ENCODE measurements at places on chromosomes 5 and 9.

GRCh38 chr9:120569556-120569955 lies 10.4 kb downstream of the CDK5RAP2 start:
- DNase-seq = no peak

DNA sequence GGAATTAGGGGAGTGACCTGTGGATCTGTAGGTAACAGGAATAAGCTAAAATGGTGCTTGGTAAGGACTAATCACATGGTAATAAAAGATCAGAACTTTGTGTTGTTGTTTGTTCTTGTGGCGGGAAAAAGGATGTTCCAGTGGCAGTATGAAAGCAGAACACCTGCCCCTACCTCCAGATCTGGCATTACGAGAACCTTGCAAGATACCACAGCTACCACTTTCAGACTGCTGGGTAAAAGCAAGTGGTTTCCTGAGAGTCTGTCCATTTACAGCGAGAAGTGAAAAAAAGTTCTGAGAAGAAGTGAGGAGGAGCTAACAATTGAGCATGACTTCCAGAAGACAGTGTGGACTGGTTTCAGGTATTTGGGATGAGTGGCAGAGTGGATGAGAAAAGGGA lies 252.5 kb downstream of the TLE4 start:
- no peak for DNase-seq

DNA sequence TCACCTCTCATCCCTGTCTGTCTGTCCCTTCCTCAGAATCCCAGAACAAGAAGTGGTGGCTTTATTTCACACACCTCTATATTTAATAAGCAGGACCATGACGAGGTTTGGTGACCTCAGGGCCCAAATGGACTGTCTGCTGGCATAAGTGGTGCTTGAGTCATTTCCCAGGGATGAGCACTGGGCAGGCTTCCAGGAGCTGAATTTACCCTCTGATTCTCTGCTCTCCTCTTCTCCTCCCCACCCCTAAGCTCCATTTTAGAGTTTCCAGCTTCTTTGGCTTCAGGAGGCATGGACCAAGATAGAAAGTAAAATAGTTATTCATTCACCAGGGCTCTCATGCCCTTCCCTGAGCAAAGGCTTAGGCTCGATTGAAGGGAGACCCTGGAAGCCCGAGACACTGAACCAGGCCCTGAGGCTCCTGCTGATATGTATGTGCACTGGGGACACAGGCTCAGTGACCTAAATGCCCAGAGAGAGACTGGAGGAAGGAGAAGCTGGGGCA lies 69.1 kb downstream of the PPARGC1B start:
- no peak for DNase-seq

DNA sequence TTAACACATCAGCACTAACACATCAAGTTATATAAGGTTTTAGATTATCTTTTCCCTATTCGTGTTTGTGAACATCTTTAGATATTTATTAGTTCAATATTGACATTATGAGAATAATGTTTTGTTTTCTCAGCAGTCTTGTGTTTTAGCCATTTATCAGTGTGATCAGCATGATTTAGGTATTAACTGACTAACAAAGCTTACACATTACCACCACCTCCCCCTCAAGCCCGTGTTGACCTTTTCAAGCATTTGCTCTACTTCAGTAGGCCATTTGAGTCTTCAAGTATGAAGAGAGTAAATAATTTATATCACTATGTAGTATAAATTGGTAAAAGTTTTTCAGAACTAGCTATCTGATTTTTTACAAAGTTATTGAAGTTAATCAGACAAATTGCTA lies 6.9 kb downstream of the PBX3 start:
- no peak for DNase-seq

DNA sequence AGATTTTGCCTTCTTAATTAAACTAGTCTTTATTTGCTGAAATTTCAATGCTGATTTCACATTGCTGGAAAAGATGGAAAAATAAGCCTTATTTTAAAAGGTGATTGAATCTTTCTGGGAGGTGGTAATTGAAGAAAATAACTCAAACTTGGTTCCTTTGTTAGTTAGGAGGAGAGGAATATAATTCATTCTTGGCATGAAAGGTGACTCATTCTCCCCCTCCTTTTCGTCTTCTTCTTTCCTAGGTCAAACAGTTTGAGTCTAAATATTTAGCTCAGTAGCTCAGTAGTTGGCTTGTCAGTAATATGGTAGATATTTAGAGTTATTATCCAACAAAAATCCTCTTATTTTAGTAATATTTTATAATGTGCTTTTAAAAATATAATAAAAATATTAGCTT lies 353.9 kb upstream of the MEF2C start:
- no peak for DNase-seq

- no peak for DNase-seq
Observed at GRCh38 chr5:80127116-80127552, 92.0 kb downstream of the THBS4 start.

DNA sequence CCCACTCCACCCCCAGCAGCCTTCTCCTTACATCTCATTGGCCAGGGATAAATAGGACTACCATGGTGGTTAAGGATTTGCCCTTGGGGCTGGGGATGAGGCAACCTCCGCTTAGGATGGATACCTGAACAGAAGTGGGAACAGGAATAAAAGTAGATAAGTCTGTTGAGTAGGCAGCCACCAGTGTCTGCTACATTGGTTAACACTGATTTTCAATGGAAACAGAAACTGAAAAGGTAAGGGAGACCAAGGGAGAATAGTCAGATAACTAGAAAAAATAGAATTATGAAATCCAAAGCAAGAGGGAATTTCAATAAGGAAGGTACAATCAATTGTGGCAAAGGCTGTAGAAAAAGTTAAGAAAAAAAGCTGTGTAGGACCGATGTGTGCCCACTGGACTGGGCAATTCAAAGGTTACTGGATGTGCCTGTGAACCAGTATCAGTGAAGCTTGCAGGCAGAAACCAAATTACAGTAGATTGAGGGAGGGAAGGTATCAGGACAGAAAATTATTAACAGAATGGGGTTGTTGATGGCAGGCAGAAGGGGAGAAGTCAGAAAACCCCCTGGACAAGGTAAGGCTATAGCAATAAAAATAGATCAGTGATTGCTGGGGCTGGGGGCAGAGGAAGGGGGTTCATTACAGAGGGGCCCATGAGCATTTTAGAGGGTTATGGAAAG lies 48.7 kb downstream of the DNAJC21 start:
- no peak for DNase-seq

DNA sequence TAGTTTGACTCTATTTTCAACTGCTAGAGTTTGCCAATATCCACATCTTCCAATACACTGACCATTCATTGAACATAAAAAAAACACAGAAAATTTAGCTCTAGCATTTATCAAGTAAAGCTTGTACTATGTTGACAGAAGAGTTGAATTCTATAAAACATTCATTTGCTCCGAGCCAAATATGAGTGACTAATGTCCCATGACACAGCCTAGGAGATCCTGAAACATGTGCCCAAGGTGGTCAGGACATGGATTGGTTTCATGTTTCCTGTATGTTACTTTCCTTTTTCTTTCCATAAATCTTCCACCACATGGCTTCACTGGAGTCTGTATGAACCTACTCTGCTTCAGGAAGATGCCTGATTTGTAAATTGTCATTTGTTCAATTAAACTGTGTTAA lies 122.4 kb upstream of the PRDM9 start:
- DNase-seq = no peak

GRCh38 chr9:70580606-70581195 lies 166.2 kb upstream of the KLF9 start:
- peak; percentile 26 for DNase-seq

GRCh38 chr9:133113949-133114885 lies 6.8 kb downstream of the RALGDS start:
- DNase-seq = peak; percentile 19

GRCh38 chr5:56588636-56589480 lies 226.5 kb upstream of the MAP3K1 start:
- peak; percentile 4 for DNase-seq

DNA sequence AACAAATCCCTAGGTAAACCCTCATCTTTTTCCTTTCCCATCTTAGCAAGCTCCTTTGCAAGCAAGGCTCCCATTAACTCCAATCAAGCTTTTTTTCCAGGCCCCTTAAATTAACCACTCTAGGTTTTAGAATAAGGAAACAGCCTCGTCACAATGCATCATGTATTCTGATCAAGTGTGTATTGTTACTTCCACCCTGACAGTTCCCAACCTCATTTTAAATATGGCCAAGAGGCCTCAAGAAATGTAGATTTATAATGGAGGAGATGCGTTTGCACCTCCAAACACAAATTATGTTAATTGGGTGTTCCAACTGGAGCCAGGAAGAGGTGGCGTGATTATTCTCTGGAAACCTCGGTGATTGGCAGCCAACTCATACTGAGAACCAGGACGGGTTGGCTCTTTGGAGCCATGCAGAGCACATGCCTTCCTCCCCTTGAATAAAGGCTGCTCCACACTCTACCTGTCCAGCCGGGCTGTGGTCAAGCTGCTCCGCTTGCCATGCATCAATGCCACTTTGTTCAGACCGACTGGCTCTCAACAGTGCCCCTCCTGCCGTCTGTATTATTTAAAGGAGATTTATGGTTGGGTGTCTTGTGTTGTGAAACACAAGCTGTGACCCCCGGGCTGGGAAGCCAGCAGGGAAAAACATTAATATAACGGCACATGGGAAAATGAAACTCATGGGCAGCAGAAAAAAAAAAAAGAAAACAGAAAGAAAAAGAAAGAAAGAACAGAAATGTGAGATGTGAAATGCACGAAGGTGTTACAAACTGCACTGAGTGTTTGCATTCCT lies 191.1 kb downstream of the EBF1 start:
- DNase-seq = no peak

DNA sequence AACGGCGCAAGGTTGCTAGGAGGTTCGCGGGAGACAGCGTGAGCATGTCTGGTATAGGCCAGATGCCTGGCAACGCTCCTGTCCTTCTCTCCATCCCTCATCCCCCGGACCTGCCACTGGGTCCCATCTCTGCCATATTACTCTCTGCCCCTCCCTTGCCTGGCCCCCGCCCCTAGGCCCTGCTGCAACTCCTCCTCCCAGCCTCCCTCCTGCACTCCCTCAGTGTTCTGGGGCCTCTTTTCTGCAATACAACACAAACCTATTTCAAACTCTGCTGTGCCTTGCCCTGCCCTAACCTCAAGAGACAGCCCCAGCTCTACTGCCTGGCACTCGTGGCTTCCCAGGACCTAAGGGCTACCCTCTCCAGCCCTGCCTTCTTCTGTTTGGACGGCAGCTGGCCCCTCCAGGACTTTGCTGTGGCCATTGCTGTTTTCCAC lies 8.9 kb upstream of the DBN1 start:
- no peak for DNase-seq

DNA sequence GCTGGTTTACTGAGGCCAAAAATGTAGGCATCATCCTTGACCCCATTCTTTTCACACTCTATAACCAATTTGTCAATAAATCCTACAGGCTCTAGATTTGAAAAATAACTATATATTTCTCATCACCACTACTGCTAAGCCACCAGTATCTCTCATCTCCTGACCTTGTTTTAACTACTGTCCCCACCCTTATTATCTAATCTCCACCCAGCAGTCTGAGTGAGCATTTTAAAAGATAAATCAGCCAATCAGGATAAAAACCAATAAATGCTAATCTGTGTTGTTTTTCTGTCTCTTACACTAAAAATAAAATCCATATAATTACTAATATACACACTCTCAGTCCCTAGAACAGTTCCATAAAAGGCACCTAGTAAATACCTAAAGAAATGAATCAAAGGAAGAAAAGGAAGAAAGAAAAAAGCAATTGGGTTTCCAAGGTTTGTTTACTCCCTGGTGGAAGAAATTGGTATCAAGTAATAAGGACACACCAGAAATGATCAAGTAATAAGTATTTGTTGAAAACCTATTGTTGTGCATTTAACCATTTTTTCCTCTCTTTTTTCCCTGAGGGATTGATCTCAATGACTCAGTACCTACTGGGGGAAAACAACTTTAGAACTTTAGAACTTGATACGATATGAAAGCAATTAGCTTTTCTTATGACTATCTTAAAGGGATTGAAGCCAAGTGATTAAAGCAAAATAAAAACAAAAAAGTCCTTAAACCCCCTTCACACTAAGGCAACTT lies 19.3 kb downstream of the MRPS27 start:
- DNase-seq = no peak

- no peak for DNase-seq
Observed at GRCh38 chr9:17878810-17879370, 300.0 kb downstream of the SH3GL2 start.

GRCh38 chr5:154945695-154946301 lies 4.9 kb downstream of the MRPL22 start:
- DNase-seq = no peak

GRCh38 chr9:84898188-84898587 lies 228.7 kb downstream of the NTRK2 start:
- no peak for DNase-seq

DNA sequence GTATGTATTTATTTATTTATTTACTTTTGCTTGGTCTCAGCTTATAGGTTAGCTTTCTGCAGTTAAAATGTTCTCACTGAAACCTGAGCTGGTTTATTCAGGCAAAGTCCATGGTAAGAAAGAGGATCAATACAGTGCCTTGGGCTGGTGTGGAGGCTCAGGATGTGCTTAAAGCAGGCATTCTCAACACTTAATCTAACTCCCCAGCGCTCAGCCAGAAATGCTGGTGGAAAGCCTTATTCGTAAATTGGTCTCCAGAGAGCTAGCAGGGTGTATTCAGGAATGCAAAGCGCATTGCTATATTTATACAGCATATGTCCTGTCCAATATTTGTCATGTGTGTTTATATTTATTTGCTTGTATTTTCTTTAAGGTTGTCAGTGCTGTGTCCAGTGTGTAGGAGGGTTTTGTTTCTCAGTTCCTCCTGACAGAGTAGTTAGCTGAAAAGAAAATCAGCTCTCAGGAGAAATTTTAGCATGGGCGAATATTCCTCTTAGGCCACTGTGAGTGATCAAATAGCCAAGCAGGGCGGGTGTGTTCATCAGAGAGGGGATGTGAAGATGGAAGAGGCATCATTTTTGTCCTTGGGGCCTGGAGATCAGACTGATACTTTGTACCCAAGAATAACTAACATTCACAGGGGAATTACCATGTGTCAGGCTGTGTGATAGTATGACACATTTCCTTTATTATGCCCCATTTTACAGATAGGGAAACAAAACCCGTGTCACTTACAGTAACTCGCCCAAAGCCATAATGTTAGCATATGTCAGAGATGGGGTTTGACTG lies 65.8 kb downstream of the DOCK2 start:
- DNase-seq = no peak

- no peak for DNase-seq
Observed at GRCh38 chr9:4442806-4443205, 47.5 kb upstream of the SLC1A1 start.

GRCh38 chr9:84238652-84239051 lies 101.9 kb downstream of the SLC28A3 start:
- no peak for DNase-seq

- DNase-seq = no peak
Observed at GRCh38 chr5:93930098-93930497, 188.7 kb upstream of the POU5F2 start.

DNA sequence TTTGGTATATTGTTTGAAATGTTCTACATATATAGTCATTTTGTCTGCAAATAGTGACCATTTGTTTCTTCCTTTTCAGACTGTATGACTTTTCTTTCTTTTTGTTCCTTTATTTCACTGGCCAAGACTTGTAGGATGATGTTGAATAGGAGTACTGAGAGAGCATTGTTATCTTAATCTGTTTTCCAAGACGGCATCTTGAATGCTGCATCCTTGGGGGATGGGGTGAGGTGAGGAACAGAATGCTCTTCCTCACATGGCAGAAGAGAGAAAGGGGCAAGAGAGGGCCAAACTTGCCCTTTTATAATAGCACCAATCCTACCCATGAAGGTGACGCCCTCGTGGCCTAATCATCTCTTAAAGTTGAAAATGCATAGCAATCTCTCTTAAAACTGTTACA lies 3.7 kb upstream of the ZNF510 start:
- no peak for DNase-seq

GRCh38 chr5:123035360-123035917 lies 1.1 kb downstream of the PPIC start:
- no peak for DNase-seq

GRCh38 chr9:81083067-81083466 lies 606.3 kb downstream of the TLE1 start:
- no peak for DNase-seq

Data from GF-D8 (cell line).